ENCODE measurements at places on chromosomes 2 and 18.

DNA sequence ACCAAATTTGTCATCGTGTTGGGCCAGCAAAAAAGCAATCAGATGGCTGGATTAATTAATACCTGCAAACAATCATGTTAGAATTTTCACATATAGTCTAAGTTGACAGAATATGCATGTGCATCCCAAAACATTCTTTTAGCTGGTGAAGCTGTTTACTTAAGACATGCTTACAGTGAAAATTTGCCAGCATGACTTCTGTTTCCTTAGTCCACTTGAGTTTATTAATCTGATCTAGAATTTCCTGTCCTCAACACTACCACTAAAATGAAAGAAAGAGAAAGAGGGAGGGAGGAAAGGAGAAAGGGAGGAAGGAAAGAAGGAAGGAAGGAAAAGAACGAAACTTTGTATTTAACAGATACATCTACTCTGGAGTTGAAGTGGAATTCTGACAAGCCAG, 2109.9 kb upstream of the PIK3C3 start:
- DNase-seq = no peak

DNA sequence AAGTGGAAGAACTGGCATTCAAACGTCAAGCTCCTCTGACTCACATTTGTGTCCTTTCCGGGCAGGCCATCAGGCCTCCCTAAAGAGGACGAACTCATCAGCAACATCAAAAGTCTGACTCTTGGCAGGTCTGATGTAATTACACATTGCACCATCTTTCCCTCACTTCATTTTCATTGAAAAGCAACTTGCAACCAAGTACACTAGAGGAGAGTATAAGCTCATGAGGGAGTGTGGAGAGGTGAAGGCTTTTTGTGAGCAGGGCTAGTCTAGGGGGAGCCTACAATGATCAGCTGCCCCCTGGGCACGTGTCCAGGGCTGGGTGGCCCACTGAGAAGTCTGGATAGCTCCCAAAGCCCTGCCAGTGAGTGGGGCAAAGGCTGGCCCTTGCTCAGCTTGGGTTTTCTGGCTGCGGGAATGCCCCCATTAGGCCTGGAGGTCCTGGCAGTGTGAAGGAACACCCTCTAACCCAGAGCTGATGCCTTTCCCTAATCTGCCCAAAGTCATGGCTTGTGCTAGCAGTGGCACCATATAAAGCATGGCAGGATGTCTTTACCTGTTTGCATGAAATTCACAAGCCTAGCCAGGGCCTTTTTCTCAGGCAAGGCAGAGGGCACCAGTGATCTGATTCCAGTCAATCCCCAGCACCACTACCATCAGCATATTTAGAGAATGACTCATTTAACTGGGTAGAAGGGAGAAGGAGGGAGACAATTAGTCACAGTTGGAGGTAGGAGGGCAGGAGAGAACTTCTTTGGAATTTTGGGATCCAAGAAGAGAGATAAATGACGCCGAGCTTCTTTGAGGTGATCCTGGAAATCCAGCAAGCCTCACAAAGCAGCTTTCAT, 8.5 kb upstream of the DAW1 start:
- DNase-seq = peak; percentile 85

GRCh38 chr2:195503208-195503607, 153.8 kb upstream of the SLC39A10 start:
- DNase-seq = no peak

- no peak for DNase-seq
Measured at GRCh38 chr2:230874456-230874855, 9.7 kb downstream of the ITM2C start.

GRCh38 chr2:180203972-180204371, 196.9 kb upstream of the CWC22 start:
- peak; percentile 32 for DNase-seq

DNA sequence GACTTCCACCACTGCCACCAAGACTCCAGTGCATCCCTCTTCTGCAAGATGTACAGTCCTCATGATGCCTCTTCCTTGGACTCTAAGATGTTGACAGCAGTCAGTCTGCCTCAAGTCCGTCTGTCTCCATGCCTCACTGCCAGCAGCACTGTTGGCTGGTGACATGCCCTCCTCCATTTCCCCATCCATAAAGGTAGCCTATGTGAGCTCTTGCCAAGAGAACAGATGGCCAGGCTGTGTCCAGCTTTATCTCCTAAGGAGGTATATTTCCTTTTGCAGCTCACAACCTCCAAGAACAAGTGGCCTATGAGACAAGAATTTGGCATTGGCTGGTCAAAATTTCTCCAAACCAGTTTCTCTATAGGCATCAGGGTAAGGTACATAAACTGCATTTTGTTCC, 149.3 kb upstream of the HNRNPA3 start:
- DNase-seq = no peak

DNA sequence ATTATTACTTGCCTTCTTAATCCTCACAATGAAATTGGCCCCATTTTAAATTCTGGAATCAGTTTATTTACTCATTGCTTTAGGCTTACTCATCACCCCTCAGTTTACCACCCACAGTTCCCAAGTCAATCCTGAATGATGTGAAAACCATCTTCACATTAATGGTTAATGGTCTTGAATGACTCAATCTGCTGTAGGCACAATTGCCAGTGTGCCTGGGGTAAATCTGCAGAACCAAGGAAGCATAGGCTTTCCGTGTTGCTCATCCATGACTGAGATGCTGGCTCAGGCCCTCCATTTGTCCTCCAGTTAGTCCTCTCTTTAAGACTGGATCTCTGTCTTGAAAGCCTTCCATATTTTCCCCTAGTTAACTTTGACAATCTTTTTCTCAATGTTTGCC, 164.5 kb downstream of the PMAIP1 start:
- DNase-seq = peak; percentile 78

DNA sequence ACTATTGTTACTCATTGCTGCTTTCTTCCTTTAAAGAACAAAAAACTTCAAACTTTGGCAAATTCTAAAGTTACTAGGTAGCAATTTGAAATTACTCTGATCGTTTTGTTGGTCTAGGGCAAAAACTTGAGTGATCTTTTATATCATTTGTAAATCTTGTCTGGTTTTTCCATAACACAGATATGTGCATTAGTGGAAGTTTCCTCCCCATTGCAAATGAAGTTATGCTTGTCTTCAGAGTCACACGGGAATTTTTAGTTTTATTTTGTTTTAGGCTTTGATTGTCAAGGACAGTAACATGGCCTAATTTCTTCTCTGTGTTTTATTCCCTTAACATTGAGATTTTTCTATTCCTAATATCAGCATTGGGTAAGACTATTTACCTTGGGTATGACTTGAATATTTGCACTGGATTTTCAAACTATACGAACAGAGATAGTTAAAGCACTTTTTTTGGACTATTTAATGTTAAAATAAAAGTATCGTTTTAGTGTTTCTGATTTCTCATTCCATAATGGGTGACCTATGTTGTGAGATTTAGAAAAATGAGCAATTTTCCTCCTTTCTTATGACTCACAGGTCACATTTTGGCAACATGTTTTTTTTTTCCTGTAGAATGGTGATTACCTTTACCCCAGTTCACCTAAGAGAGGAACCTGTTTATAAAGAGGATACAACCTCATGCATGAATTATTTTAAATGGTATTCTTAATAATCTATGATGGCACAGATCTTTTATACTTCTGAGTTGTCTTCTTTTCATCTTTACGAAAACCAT, 65.0 kb downstream of the BABAM2 start:
- DNase-seq = no peak

- peak; percentile 59 for DNase-seq
Measured at GRCh38 chr2:231068525-231069222, 12.0 kb downstream of the PSMD1 start.

GRCh38 chr2:195543063-195543462, 114.0 kb upstream of the SLC39A10 start:
- DNase-seq = no peak

DNA sequence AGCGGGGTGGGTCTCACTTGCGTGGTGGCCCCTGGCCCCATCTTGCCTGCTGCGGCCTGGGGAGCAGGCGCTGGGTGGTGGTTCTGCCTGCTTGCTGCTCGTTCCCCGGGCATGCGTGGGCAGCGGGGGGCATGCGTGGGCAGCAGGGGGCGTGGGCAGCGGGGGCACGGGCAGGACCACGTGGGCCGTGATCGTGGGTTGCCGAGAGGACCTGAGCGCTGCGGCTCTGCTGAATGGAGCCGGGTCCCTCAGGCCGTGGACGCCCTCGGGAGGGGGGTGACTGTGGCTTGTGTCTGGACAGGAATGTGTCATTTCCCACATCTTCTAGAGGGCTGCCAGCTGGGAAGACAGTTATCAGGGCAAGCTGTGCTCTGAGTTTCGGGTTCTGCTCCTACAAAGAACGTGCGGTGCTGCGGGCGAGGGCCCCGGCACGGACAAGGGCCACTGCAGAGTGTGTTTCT, 8.3 kb upstream of the GAL3ST2 start:
- no peak for DNase-seq

DNA sequence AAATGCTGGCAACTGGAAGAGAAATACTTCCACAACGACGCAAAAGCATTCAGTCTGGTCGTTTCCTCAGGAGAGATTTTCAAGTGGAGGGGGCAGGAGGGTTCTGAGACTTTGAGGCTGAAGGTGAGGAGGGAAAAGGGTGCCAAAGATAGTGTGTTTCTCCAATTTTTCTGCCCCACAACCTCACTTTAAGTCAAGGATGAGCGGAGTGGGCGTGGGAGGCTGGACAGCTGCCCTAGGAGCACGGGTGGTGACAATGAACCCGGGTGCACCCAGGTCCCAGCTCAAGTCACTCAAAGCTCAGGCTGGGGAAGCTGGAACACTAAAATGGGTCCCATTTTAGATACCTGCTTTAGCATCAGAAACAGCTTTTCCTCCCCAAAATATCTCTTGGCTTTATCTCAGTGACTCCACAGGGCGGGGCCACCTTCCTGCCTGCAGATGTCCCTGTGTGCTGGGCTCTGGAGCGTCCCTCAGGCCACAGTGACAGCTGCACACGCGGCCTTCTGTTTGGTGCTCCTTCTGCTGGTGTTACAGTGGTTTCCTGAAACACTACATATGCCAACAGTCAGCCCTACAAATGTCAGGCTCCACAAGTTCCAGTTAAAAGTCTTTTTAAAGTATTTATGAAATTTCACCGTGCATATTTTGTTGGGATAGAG, 1.4 kb upstream of the MBP start:
- no peak for DNase-seq

Measured in EH (cell line).